ENCODE measurements at places on chromosomes 13 and 19.
A peak's percentile ranks its signal among the peaks of the same experiment; 100 is the strongest.

- no peaks in the 10 kb centered on the region for H3K4me1 ChIP-seq
- no peak for DNase-seq
- H3K36me3 ChIP-seq: peaks cover 3% of the 10 kb centered on the region
- H3K4me3 ChIP-seq: no peak overlapping the region
- H3K27me3 ChIP-seq: peaks cover 83% of the 10 kb centered on the region
Measured at GRCh38 chr19:1678073-1678472, 25.7 kb upstream of the TCF3 start.

- no peaks in the 10 kb centered on the region for H3K27me3 ChIP-seq
- H3K36me3 ChIP-seq: no peaks in the 10 kb centered on the region
- no peaks in the 10 kb centered on the region for H3K4me1 ChIP-seq
Measured at GRCh38 chr13:86445206-86445605, 646.0 kb upstream of the SLITRK6 start.

DNA sequence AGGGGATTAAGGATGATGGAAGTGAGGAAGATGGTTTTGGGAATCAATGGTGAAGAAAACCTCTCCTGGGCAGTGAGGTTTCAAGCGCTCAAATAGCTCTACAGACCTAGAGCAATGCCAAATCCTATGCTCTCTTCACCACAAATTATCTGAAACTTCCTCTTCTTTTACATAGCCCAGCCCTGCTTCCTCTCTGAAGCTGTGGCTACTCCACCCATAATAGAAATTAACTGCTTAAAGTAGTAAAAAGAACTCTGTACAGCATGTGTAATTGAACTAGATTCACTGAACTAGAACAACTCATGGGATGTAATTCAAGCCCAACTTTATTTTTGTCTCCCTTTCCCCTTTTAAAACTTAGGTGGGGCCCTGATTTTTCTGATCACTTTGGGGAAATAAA is 20.4 kb upstream of the IFT88 start:
- no peaks in the 10 kb centered on the region for H3K36me3 ChIP-seq
- no peak overlapping the region for H3K27ac ChIP-seq
- H3K27me3 ChIP-seq: no peaks in the 10 kb centered on the region
- peaks cover 6% of the 10 kb centered on the region for H3K4me1 ChIP-seq
- H3K4me3 ChIP-seq: no peak overlapping the region

DNA sequence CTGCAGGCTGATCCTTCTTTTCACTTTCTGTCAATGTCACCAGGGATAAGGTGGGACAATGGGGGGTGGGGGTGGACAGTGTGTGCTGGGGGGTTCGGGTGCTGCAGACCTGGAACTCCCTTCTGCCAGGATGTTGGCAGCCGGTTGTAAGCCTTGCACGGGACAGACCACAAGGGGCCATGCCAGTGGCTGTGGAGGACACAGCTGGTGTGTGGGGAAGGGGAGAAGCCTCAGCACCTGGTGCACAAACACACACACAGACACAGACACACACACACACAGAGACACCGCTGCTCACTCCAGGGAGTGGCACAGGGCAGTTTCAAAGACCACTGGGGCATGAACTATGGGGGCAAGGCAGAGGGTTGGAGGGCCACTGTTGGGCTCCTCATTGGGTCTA is 3.6 kb downstream of the F2RL3 start:
- peaks cover 56% of the 10 kb centered on the region for H3K27me3 ChIP-seq
- H3K36me3 ChIP-seq: peaks cover 9% of the 10 kb centered on the region
- no peak for DNase-seq
- H3K4me1 ChIP-seq: peaks cover 13% of the 10 kb centered on the region
- no peak overlapping the region for H3K4me3 ChIP-seq

GRCh38 chr13:94259984-94260383 is 219.5 kb downstream of the DCT start:
- no peaks in the 10 kb centered on the region for H3K4me1 ChIP-seq
- no peaks in the 10 kb centered on the region for H3K27me3 ChIP-seq
- H3K27ac ChIP-seq: no peak overlapping the region

GRCh38 chr19:44280916-44281315 is 21.2 kb downstream of the ZNF233 start:
- H3K27ac ChIP-seq: no peak overlapping the region
- H3K4me3 ChIP-seq: no peak overlapping the region
- no peaks in the 10 kb centered on the region for H3K27me3 ChIP-seq
- H3K4me1 ChIP-seq: no peaks in the 10 kb centered on the region

GRCh38 chr19:49213791-49214190 is 56.2 kb downstream of the TRPM4 start:
- no peak overlapping the region for H3K27ac ChIP-seq
- H3K36me3 ChIP-seq: no peaks in the 10 kb centered on the region
- H3K4me1 ChIP-seq: peaks cover 4% of the 10 kb centered on the region
- H3K4me3 ChIP-seq: no peak overlapping the region
- peaks cover 22% of the 10 kb centered on the region for H3K27me3 ChIP-seq

DNA sequence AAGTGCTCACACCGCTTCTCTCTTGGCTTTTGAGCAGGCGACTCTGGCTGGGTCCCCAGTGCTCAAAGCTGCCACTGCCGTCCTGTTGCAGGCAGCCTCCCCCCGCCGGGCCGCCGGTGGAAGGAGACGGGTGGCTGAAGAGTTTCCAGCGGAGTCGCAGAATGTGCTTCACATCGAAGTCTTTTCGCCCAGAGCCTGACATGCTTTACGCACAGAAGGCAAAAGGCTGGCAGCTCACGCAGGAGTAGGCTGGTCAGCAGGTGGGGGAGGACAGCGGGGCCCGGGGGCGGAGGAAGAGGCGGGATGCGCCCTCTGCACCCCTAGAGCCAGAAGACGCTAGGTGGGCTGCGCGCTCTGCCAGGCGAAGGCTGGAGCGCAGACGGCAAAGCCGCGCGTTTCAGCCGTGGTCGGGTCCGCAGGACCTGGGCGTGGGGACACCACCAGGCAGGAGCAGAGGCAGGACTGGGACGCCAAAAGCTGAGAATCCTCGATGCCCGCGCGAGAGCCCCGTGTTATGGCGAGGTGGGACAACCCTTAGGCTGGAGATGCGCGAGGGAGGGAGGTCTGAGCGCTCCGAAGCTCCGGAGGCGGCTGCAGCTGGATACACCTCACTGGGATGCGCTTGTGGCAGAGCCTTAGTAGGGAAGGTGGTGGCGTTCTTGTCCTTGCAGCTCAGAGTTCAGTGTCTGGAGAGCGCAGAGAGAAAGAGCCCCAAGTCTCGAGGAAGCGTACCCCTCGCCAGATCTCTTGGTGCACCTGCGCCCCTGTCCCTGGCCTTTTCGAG is at the start of gene ATXN8OS:
TSS of gene ATXN8OS (plus strand) at position 329 of the 784 bp plus-strand sequence.
- H3K36me3 ChIP-seq: no peaks in the 10 kb centered on the region
- H3K27ac ChIP-seq: no peak within 1 kb of the TSS
- H3K27me3 ChIP-seq: no peaks in the 10 kb centered on the region
- DNase-seq: no peak

DNA sequence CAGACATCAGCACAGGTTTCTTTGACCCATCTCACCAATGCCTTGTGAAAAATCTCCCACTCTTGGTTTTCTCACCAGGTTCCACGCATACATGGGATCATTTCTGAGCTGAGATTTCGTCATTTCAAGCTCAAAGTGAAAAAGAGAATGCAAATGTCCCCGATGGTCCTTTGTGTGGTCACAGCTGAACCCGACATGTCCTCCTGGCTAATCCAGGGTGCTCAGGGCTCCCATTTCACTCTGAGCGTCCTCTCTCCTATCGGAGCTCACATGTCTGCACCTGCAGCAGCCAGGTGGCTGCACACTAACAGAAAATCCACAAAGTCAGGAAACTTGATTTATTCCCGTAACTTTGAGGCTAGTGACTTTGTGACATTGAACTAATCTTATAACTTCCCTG is 9.3 kb upstream of the CEACAM3 start:
- peaks cover 17% of the 10 kb centered on the region for H3K4me1 ChIP-seq
- no peak for DNase-seq
- H3K36me3 ChIP-seq: peaks cover 6% of the 10 kb centered on the region
- H3K27ac ChIP-seq: no peak overlapping the region
- H3K4me3 ChIP-seq: no peak overlapping the region

- DNase-seq: no peak
- no peaks in the 10 kb centered on the region for H3K4me1 ChIP-seq
- no peak overlapping the region for H3K4me3 ChIP-seq
- H3K36me3 ChIP-seq: no peaks in the 10 kb centered on the region
Measured at GRCh38 chr13:56166864-56167263, 973.9 kb upstream of the PRR20A start.

- H3K36me3 ChIP-seq: peaks cover 2% of the 10 kb centered on the region
- H3K4me1 ChIP-seq: no peaks in the 10 kb centered on the region
- no peak for DNase-seq
- peaks cover 60% of the 10 kb centered on the region for H3K27me3 ChIP-seq
- no peak overlapping the region for H3K4me3 ChIP-seq
Measured at GRCh38 chr19:17037966-17038500, 11.4 kb upstream of the CPAMD8 start.

DNA sequence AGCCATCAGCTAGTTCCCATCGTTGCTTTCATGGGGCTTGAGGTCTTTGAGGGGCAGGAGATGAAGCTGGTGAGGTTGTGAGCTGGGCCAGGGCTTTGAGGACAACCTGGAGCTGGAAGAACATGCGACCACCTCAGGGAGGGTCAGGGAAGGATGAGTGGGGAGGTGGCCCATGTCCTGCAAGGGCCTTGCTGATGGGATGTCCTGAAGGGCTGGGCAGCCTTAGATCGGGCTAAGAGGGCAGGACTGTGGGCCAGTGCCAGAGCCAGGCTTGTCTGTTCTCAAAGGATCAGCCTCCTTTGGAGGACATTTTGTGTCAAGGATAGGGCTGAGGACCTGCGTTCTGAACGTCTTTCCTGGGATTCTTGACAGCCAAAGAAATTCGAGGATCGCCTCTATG is 10.5 kb downstream of the CYTH2 start:
- no peaks in the 10 kb centered on the region for H3K27me3 ChIP-seq
- H3K4me3 ChIP-seq: peak overlapping the region; percentile 83
- H3K36me3 ChIP-seq: peaks cover 10% of the 10 kb centered on the region
- H3K4me1 ChIP-seq: peaks cover 9% of the 10 kb centered on the region

- DNase-seq: no peak
- no peak overlapping the region for H3K4me3 ChIP-seq
- H3K4me1 ChIP-seq: peaks cover 8% of the 10 kb centered on the region
- H3K27me3 ChIP-seq: no peaks in the 10 kb centered on the region
- H3K27ac ChIP-seq: no peak overlapping the region
Measured at GRCh38 chr19:35118268-35119020, 2.8 kb downstream of the FXYD3 start.

GRCh38 chr13:51246418-51247277 is 24.4 kb downstream of the FAM124A start:
- H3K27me3 ChIP-seq: peaks cover 20% of the 10 kb centered on the region
- H3K4me1 ChIP-seq: no peaks in the 10 kb centered on the region
- H3K27ac ChIP-seq: no peak overlapping the region
- H3K36me3 ChIP-seq: no peaks in the 10 kb centered on the region

DNA sequence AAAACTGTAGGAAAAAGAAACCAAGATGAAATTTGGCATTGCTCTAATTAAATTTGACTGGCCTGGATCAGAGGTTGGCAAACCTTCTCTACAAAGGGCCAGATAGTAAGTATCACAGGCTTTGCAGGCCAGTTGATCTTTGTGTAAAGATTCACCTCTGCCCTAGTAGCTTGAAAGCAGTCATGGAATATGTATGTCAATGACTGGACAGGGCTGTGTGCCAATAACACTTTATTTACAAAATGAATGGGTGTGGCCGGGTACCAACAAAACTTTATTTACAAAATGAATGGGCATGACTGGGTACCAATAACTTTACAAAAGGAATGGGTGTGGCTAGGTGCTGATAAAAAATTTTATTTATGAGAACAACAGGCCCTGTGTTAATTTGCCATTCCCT is 20.0 kb downstream of the SIN3B start:
- no peak for DNase-seq
- no peaks in the 10 kb centered on the region for H3K4me1 ChIP-seq
- H3K27me3 ChIP-seq: no peaks in the 10 kb centered on the region
- H3K4me3 ChIP-seq: no peak overlapping the region

DNA sequence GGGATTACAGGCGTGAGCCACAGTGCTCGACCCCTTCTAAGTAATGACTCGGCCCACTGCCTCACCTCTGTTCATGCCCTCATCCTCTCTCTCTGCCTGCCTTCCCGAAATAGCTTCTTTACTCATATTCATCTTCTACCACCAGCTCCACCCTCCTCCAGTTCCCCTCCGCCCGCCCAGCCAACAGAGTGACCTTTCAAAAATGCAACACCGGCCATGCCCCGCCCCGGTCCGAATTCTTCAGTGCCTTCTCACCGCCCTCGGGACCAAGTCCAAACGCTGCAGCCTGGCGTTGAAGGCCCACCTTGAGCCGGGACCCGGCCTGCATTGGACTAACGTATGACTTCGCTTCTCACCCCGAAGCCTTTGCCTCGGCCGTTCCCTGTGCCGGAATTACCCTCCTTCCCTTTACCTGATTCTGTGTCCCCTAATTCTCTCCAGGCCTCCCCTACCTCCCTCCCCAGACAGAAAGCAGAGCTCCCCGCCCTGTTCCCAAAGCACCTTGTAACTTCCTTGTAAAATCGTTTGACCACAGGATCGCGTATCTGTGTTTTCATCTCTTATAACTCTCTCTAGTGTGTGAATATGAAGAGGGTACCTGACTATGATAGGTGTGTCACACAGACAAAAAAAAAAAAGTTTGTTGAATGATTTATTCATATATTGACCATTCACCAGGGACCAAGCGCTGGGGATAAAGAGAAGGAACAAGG is 8.1 kb upstream of the MUC16 start:
- H3K36me3 ChIP-seq: no peaks in the 10 kb centered on the region
- H3K4me3 ChIP-seq: no peak overlapping the region
- no peak overlapping the region for H3K27ac ChIP-seq
- H3K4me1 ChIP-seq: no peaks in the 10 kb centered on the region
- DNase-seq: no peak

DNA sequence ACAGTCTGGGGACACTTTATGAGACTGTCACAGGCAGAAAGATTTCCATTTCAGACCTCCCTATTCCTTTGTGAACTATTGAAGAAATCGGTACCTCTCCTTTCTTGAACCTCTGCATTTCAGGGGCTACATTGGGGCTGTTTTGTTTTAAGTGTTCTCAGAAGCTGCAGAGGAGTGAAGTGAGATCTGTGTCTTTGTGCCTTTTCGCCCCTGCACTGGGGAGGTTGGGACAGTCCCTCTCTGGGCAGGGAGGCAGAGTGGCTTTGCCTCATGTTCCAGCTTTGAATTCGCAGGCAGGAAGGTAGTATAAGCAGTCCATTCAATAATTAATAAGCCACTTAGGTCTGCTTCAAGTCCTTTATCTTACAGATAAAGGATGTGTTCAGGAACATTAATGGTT is 9.5 kb upstream of the AMER2 start:
- H3K27me3 ChIP-seq: peaks cover 81% of the 10 kb centered on the region
- DNase-seq: no peak
- H3K36me3 ChIP-seq: peaks cover 1% of the 10 kb centered on the region
- H3K27ac ChIP-seq: no peak overlapping the region
- H3K4me1 ChIP-seq: peaks cover 6% of the 10 kb centered on the region

GRCh38 chr13:85725433-85725832 is 73.8 kb downstream of the SLITRK6 start:
- no peaks in the 10 kb centered on the region for H3K4me1 ChIP-seq
- H3K36me3 ChIP-seq: no peaks in the 10 kb centered on the region
- H3K27ac ChIP-seq: no peak overlapping the region
- no peak for DNase-seq
- no peaks in the 10 kb centered on the region for H3K27me3 ChIP-seq

- no peak for DNase-seq
- H3K4me1 ChIP-seq: peaks cover 35% of the 10 kb centered on the region
Measured at GRCh38 chr19:16385296-16385695, 60.7 kb downstream of the KLF2 start.

GRCh38 chr19:41697198-41697855 is 9.3 kb upstream of the CEACAM7 start:
- H3K4me1 ChIP-seq: no peaks in the 10 kb centered on the region
- DNase-seq: no peak
- peaks cover 2% of the 10 kb centered on the region for H3K36me3 ChIP-seq
- no peak overlapping the region for H3K4me3 ChIP-seq
- H3K27me3 ChIP-seq: peaks cover 96% of the 10 kb centered on the region
- H3K27ac ChIP-seq: no peak overlapping the region

Data from central memory CD8-positive, alpha-beta T cell (primary cell).